SK-N-MC (cell line): ENCODE measurements at places on chromosomes 7 and 10.
A peak's percentile ranks its signal among the peaks of the same experiment; 100 is the strongest.

GRCh38 chr7:11623093-11623678, 208.8 kb downstream of the THSD7A start:
- DNase-seq: no peak

- no peak for DNase-seq
Measured at GRCh38 chr10:72611783-72612182, 14.1 kb downstream of the MICU1 start.

DNA sequence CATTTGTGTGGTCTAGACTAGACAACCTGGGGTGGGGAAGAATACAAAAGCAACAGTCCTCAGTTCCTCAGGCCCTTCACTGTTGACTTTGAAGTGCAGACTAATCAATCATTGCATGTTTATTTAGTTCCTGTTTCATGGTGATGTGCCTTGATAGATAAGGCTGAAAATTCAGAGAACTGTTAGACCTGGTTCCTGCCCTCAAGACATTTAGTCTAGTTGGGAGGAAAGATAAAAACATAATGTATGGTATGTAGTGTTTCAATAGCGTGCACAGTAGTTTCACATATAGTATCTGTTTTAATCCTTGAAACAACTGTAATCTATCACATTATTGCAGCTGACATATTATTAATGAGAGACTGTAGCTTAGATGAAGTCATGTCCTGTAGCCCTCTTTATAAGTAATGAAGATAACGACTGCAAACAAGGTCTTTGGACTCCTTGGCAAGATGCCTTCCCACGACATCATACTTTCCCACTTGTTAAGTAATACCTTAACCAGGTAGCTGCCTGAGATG, 124.0 kb downstream of the CELF2 start:
- no peak for DNase-seq

DNA sequence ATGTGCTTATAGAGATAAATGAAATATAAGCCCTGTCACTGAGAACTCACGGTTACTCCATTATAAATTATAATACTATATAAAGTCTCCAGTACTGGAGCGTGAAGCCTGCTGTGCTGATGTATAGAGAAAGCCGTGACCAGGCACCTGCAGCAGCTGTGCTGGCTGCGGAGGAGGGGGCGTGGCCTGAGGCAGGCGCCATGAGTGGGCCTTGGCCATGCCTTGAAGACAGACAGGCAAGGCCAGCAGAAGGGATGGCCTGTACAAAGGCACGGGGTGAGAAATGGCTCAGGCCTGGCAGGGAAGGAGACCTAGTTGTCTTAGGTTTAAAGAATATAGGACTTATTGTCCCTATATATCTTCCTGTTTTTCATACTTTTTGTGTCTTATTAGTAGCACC, 218.5 kb upstream of the STK17A start:
- DNase-seq: no peak

DNA sequence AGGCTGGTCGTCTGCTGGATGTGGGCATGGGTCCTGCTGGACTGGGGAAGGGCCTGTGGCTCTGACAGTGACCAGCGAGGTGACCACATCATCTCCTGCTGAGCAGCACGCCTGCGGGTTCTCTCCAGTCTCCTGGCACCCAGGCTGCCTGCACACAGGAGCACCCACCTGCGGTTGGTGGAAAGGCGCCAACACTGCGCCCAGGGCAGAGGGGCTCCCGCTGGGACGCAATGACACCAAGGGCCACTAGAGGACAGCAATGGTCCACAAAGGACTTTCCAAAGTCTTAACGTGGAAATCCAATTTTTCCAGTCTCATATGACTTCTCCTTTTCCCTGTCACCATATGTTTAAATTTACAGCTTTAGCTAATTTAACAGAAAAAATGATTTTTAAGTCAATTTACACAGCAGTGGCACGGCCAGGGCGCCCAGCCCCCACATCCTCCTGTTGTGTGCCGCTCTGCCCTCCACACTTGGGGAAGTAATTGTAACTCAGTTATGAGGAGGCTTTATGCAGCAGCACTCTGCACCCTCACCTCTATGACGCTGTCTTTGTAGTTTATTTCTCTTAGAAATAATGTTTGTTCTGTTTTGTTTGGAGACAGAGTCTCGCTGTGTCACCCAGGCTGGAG, 38.1 kb downstream of the CFAP46 start:
- no peak for DNase-seq

DNA sequence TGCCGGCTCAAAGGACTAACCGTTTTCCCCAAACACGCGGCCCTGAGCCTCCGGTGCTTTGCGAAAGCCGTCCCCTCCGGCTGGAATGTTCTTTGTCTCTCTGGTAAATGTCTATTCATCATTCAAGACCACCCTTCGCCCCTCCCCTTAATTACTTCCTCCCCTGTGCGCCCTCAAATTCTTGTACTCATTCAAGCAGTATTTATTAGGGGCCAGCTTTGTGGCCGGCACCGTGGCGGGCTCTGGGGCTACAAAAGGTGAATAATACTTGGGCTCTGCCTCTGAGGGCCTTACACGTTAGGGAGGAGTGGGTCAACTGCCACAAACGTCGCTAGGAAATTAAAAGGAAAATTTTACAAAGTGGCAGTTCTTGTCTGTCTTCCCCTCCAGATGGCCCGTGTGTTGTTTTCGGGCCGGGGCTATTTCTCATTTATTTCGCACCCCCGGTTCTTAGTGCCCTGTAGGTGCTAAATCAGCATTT, 1.5 kb upstream of the MEST start:
- no peak for DNase-seq

- DNase-seq: no peak
Measured at GRCh38 chr10:100288196-100288595, 1.7 kb upstream of the BLOC1S2 start.

- DNase-seq: no peak
Measured at GRCh38 chr7:15234431-15234830, 327.4 kb downstream of the AGMO start.

GRCh38 chr7:137080516-137081203, 212.2 kb downstream of the CHRM2 start:
- DNase-seq: no peak

GRCh38 chr7:5422396-5423305, 983 bp downstream of the TNRC18 start:
- no peak for DNase-seq

GRCh38 chr7:76011442-76011861, 17.1 kb upstream of the TMEM120A start:
- no peak for DNase-seq

DNA sequence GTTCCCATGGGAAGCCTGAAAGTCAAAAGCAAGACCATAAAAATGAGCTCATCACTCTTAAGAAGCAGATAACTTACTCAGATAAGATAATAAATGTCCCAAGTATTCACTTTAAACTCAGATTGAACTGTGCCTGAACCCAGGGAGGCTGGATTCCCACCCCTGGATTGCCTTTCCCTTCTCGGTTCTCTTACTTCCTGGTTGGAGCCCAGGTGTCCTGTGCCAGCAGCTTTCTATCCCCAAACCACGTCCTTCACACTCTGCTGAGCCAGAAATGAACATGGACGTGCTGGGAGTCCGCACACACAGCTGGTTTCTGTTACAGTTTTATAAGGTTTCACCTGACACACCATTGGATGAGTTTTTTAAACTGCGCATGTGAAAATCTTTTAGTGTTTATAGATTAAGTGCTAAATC, 636.2 kb upstream of the IGFBP3 start:
- no peak for DNase-seq

- DNase-seq: no peak
Measured at GRCh38 chr7:95614442-95614940, 18.2 kb upstream of the PDK4 start.

DNA sequence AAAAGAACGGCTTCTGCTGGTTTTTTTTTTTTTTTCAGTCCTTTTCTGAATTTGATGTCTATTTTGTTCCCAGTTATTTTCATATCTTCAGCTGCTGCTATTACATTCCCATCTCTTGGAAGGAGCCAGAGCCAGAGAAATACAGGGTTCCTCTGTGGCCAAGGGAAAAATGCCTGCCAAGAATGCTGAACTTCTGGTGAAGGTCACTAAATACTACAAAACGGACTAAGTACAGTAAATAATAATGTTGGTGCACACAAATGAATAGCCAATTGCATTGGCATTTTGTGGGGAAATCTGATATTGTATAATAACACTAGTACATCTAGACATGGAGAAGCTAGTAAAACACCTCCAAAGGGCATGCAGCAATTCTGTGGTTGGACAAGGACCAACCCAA, 56.3 kb upstream of the ZEB1 start:
- no peak for DNase-seq

DNA sequence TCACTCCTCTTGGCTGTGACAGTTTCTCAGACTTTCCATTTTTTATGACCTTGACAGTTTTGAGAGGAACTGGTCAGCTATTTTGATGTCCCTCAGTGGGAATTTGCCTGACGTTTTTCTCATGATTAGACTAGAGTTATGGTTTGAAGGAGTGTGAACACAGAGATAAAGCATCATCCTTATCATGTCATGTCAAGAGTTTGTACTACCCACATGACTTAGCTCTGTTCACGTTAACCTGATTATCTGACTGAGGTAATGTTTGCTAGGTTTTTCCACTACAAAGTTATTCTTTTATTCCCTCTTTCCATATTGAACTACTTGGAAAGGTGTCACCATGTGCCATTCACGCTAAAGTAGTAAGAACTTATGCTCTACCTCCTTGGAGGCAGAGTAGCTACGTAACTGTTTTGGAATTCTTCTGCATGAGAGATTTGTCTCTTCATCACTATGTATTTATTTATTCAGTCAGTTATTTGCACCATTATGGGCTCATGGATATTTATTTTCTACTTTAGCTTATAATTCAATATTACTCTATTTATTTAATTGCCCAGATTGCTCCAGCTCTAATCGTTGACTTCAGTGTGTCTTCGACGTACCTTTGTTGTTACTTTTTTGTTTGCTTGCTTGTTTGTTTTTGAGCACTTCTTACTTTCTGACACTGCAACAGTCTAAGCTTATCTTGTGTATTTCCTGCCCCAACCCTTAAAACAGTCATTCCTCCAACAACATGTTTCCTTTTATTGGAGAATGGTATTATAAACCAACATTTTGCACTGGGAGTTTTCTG, 50.4 kb downstream of the CPED1 start:
- DNase-seq: no peak

GRCh38 chr10:103923502-103923901, 5.5 kb upstream of the STN1 start:
- DNase-seq: no peak

DNA sequence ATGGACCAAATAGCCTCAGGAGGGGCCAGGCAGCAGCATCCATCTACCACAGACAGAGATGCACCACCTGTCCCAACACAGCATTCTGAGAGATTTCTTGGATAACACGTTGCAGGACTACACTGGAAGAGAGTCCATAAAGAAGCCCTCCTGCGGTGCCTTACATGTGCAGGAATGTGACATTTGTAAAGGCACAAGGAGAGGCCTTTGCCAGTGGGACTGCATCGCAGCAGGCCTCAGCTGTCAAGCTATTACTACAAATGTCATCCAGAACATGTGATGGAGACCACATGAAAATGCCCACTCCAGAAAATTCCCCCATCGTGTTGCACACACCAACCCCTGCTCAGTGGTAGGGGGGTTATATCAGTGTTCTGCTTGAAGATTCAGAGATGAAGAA, 77.4 kb downstream of the ATXN7L1 start:
- no peak for DNase-seq

DNA sequence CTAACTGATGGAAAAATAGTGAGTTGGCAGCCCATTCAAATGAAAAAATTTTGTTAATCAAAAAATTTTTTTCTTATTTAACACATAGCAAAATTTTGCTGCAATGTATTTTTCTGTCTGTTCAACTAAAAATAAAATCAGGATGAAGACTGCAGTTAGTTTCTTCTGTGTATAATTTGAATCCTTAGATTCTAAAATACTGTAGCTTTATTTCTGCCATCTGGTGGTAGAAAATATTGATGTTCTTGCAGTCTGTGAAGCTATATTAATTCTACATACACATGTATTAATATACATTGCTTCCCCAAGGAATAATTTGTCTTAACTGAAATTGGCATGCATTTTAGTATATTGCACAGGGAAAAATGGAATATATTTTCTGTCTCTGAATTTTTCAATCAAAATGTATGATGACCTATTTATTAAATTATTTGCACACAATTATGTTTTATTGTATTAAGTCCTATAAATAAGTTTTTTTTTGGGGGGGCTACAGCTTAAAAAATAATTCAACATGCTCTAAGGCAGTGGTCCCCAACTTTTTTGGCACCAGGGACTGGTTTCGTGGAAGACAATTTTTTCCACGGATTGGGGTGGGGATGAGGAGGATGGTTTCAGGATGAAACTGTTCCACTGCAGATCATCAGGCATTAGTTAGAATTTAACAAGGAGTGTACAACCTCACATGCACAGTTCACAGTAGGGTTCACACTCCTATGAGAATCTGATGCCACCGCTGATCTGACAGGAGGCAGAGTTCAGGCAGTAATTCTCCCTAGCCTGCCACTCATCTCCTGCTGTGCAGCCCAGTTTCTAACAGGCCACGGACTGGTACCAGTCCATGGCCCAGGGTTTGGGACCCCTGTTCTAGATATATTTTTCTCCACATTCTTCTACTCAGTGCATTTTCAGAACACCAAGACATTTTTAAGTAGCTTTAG, 119.4 kb downstream of the GNAT3 start:
- peak; percentile 47 for DNase-seq

- no peak for DNase-seq
Measured at GRCh38 chr10:110548002-110548401, 19.5 kb upstream of the SMC3 start.

GRCh38 chr7:132697003-132697402, 120.7 kb upstream of the PLXNA4 start:
- DNase-seq: no peak

DNA sequence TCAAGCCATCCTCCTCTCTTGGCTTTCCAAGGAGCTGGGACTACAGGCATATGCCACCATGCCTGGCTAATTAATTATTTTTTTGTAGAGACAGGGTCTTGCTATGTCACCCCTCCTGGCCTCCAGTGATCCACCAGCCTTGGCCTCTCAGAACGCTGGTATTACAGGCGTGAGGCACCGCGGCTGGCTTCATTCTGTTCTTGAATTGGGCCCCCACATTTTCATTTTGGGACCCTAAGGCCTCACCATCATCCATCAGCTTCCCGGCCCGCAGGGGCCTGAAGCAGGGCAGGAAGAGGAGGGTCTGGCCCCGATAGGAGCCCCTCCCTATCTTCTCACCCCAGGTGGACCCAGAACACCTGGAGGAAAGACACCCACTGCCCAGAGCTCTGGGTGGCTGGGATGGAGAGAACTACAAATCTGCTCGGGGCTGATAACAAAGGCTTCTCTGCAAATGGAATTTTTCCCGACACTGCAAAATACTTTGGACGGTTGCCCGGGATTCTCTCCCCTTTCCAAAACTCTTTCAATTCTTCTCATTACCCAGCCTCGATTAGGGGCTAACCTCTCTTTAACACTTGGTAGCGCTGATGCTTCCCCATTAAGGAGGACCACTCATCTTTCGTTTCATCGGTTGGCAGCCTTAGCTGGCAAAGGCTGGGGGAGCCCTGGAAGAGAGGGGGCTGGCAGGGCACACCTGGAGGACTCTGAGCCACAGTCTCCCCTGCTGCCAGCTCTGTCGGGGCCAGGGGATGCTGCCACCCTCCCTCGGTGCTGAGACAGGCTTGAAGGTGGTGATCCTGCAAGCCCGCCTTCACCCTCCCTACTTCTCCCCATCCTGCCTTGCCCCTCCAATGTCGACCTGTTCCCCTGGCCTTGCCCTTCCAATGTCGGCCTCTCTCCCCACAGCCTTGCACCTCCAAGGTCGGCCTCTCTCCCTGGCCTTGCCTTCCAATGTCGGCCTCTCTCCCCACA, 81.0 kb upstream of the GNA12 start:
- peak; percentile 39 for DNase-seq
